Effector memory CD8-positive, alpha-beta T cell (primary cell): ENCODE measurements at places on chromosomes 4 and X.

GRCh38 chrX:50643525-50644137 lies 170.4 kb downstream of the SHROOM4 start:
- H3K4me1 ChIP-seq = no peaks in the 10 kb centered on the region
- no peak overlapping the region for H3K27ac ChIP-seq
- peaks cover 10% of the 10 kb centered on the region for H3K27me3 ChIP-seq
- H3K4me3 ChIP-seq = no peak overlapping the region

DNA sequence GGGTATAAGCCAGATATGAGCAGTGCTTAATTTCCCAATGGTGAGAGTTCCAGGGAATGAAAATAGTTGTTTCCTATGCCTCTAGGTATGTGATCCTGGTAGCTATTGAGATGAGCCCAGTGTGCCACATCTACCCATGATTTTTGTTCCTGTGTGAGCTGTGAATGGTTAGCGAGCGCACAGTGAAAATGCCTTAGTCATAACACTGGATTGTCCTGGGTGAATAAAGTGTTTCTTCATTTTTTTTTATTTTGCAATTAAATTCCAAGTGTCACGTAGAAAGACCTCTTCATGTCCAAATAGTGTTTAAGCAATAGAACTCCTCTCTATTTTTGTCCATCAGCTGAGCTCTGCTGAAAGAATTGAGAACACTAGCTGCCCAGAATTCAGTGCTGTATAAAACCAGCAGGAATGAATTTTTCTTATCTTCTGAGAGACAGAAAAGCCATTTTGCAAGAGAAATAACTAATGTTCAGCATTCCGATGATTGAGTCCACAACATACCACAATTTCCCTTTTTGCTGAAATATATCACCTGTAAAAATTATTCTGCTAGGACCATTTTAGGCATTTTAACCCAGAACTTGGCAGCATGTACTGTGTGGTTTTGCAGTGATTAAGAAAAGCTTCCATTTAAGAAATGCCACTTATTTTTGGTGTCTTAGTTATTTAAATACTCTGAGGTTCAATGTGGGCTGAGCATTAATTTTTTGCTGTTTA lies 5.6 kb downstream of the MAOA start:
- H3K4me1 ChIP-seq = peaks cover 3% of the 10 kb centered on the region
- no peak overlapping the region for H3K4me3 ChIP-seq
- H3K36me3 ChIP-seq = peaks cover 3% of the 10 kb centered on the region
- DNase-seq = no peak
- H3K27ac ChIP-seq = no peak overlapping the region
- peaks cover 6% of the 10 kb centered on the region for H3K27me3 ChIP-seq

GRCh38 chr4:55925241-55925640 lies 23.5 kb upstream of the CEP135 start:
- H3K4me3 ChIP-seq = no peak overlapping the region
- no peaks in the 10 kb centered on the region for H3K27me3 ChIP-seq
- H3K27ac ChIP-seq = no peak overlapping the region
- H3K4me1 ChIP-seq = no peaks in the 10 kb centered on the region

DNA sequence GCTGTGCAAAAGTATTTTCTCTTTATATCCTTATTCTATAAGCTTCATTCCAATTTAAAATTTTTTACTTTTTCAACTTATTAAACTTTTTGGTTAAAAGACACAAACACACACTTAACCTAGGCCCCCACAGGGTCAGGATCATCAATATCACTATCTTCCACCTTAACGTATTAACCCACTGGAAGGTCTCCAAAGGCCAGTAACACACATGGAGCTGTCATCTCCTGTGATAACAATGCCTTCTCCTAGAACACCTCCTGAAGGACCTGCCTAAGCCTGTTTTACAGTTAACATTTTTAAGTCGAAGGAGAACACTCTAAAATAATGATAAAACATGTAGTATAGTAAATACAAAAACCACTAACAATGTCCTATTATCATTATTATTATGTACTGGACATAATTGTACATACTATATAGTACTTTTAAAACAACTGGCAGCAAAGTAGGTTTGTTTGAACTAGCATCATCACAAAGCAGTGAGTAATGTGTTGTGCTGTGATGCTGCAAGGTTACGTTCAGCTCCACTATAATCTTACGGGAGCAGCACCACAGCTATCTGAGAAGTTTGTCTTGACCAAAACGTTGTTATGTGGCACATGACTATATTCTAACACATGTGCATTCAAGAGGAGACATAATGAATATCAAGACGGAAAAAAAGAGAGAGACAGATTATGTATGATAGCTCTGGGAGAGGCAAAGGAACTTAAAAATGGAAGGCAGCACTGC lies 33.7 kb downstream of the DHX15 start:
- peaks cover 63% of the 10 kb centered on the region for H3K36me3 ChIP-seq
- peak overlapping the region; percentile 4 for H3K4me3 ChIP-seq
- no peak overlapping the region for H3K27ac ChIP-seq

GRCh38 chr4:39045827-39046221 lies 13.6 kb upstream of the TMEM156 start:
- no peak for DNase-seq
- H3K4me1 ChIP-seq = peaks cover 29% of the 10 kb centered on the region
- no peaks in the 10 kb centered on the region for H3K27me3 ChIP-seq

- no peak overlapping the region for H3K4me3 ChIP-seq
- no peaks in the 10 kb centered on the region for H3K36me3 ChIP-seq
- no peak overlapping the region for H3K27ac ChIP-seq
- no peaks in the 10 kb centered on the region for H3K4me1 ChIP-seq
These were observed 645.5 kb upstream of the FAM241A start for GRCh38 chr4:111499706-111500105.
